ENCODE measurements at places on chromosomes 6 and 20.

DNA sequence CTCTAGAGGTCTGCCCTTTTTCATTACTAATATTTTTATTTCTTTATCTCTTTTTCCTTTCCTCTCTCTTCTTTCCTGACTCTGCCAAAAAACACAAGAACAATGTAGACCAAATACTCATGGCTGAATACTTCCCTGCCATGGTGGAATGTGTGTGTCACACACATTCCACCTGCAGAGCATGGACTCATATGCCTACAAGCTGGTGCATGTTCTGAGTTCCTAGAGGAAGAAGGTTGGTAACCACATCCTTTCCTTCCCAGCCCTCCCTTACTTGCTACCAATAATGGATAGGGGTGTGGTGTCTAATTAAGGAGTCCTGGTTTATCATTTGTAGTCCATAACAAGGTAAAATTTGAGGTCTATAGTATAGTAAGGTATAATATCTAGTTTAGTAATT lies 15.2 kb upstream of the CST9L start:
- DNase-seq = no peak

GRCh38 chr20:64184795-64185194 lies 20.5 kb downstream of the MYT1 start:
- DNase-seq = no peak

- no peak for DNase-seq
Measured at GRCh38 chr6:53543359-53544216, 1.3 kb downstream of the GCLC start.

- DNase-seq = peak; percentile 55
Measured at GRCh38 chr6:34154668-34155447, 9.0 kb upstream of the GRM4 start.

- no peak for DNase-seq
Measured at GRCh38 chr6:87656857-87657256, 45.2 kb downstream of the AKIRIN2 start.

Data from left colon (tissue), 2 donors.